GM04503 (cell line): ENCODE measurements at places on chromosomes 1 and 21.

DNA sequence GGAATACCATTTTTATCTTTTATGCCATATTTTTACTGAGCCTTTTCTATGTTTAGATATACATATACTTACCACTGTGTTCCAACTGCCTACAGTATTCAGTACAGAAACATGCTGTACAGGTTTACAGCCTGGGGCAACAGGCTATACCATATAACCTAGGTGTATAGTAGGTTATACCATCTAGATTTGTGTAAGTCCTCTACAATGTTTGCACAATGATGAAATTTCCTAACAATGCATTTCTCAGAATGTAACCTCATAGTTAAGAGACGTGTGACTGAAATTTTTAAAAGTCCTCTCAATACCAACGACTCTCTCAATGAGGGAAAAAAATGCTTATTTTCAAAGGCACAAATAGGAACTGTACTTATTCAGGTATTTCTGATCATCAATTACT lies 21.7 kb downstream of the INTS7 start:
- DNase-seq, result no peak

- no peak for DNase-seq
Measured at GRCh38 chr21:45339421-45340402, 52.0 kb upstream of the POFUT2 start.

GRCh38 chr1:26721669-26722355 lies 26.0 kb downstream of the ARID1A start:
- no peak for DNase-seq

DNA sequence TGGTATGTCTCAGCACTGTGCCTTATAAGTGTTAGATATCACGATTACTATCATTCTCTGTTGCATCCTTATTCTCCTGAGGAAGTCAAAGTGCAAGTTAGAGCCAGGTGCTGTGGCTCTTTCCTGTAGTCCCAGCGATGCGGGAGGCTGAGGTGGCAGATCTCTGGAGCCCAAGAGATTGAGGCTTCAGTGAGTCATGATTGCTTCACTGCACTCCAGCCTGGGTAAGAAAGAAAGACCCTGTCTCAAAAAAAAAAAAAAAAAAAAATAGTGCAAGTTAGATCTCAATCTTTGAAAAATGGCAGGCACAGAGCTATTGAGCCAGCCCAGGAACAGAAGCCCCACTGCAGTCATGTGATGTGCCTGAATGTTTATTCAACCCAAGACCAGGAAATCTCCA lies 147.8 kb upstream of the POGK start:
- no peak for DNase-seq

- DNase-seq, result no peak
Measured at GRCh38 chr1:92511541-92511940, 24.8 kb upstream of the GFI1 start.

- no peak for DNase-seq
Measured at GRCh38 chr1:245255783-245256182, 101.0 kb downstream of the KIF26B start.

- peak; percentile 50 for DNase-seq
Measured at GRCh38 chr1:59015708-59016107, 231.9 kb upstream of the JUN start.

- no peak for DNase-seq
Measured at GRCh38 chr21:31136891-31137290, 98.6 kb upstream of the KRTAP19-8 start.

DNA sequence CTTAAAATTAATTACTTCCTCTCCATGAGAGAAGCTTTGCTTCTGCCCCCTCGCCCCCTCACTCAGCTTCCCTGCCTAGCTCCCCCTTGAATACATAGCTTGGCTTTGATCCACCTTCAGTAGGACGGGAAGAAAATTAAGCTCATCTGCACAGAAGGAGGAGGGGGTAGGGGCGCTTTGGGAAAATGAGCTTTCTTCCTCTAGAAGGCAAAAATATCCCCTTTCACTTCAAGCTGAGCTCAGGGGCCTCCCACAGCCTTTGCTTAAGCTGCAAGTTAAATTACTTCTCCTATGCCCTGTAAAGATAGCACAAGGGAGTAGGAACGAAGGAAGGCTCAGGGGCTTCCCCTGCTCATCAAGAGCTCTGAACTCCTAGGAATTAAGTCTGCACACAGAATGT lies 65.2 kb upstream of the GOLT1A start:
- DNase-seq, result no peak

DNA sequence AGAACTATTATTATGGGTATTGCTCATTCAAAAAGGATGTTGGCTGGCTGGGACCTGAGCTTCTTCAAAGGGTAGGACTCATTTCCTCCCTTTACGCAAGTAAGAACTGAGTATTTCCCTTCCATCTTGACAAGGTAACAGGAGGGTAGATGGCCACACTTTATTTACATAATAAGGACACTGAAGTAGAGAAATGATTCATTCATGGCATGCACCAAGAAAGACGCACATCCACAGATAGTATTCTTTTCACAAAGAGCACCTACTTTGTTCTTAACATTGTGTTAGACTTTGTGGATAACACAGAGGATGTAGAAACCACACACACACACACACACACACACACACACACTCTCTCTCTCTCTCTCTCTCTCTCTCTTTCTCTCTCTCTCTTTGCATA lies 82.9 kb downstream of the FAM78B start:
- no peak for DNase-seq

DNA sequence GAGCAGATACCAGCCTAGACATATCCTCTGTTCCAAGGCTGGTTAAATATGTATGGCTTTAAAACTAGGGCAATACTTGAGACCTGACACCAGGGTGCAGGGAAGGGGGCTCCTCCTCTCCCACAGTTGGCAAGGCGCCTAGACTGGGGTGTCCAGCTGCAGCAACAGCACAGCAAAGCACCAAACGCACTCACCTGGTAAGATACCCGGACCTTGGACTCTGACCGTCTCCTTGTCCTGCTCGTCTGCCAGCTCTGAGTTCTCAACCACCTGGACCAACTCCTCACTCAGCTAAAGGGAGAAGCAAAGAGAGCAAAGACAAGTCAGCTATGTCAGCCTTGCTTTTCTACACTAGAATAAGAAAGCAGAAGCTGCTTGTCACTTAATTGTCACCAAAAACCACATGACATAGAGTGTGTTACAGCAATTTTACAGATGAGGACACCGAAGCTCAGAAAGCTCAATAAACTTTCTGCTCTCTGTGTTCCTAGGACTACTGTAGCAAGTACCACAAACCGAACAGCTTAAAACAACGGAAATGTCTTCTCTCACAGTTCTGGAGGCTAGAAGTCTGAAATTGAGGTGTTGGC lies 4.4 kb downstream of the PACC1 start:
- DNase-seq, result no peak

DNA sequence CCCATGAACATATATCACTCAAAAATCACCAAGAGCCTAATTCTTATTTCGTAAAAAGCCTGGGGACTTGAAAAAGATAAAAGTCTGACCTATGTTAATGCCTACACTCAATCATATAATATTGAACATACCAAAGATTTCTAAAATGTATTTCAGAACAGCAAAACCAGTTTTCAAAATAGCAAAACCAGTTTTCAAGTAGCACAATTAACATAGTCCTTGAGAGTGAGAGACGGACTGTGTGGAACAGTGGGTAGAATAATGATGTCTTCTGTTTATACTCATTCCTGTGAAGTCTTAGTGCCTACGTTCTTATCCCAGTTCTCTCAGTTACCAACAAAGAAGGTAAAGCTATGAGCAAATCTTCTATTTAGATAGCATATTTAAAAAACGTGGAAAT lies 22.3 kb upstream of the RGS2 start:
- DNase-seq, result no peak

- no peak for DNase-seq
Measured at GRCh38 chr1:160007577-160008200, 24.1 kb downstream of the PIGM start.

DNA sequence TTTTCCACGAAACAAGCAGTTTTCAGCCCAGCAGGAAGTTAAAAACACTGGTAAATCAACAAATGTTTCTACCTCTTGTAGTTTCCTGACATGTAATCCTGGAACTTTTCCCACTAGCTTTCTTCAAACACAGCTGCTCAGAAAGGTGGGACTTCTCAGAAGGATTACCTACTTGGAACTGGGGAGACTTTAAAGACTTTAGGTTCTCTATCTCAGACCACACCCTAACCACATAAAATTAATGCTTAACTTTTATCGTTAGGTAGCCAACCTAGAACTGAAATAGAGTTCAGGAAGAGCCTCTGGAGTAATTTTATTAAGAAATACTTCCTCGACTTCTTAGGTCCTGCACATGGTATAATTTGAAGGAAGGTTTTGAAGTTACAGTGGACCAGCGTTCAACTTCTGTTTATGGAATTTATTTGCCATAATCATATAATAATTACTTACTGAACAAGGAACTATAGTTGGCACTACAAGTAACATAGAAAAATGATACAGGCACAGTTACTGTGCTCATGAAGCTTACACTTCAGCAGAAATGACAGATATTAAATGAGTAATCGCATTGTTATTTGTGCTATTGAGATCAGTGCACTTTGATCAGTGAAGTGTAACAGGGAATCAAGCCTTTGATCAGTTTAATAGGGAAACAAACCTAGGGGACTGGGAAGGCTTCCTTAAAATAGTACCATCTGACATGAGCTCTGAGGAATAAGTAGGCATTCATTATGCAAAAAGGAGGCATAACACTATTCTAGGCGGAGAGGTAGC lies at the start of gene BCL2L15:
Gene BCL2L15, minus strand, starts transcription at position 180 of the 774 bp plus-strand sequence. CDS start 206 bp downstream, outside the sequence.
- no peak for DNase-seq

DNA sequence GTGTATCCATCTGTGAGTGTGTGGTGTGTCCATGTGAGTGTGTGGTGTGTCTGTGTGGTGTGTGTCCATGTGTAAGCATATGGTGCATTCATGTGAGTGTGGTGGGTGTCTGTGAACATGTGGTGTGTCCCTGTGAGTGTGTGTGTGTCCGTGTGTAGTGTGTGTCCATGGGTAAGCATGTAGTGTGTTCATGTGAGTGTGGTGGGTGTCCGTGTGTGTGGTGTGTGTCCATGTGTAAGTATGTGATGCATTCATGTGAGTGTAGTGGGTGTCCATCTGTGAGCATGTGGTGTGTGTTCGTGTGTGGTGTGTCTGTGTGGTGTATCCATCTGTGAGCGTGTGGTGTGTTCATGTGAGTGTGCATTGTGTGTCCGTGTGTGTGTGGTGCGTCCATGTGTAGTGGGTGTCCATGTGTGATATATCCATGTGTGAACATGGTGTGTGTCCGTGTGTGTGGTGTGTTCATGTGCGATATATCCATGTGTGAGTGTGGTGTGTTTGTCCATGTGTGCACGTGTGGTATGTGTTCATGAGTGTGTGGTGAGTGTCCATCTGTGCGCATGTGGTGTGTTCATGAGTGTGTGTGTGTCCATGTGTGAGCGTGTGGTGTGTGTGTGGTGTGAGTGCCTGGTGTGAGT lies 12.3 kb downstream of the SLC19A1 start:
- DNase-seq, result no peak

DNA sequence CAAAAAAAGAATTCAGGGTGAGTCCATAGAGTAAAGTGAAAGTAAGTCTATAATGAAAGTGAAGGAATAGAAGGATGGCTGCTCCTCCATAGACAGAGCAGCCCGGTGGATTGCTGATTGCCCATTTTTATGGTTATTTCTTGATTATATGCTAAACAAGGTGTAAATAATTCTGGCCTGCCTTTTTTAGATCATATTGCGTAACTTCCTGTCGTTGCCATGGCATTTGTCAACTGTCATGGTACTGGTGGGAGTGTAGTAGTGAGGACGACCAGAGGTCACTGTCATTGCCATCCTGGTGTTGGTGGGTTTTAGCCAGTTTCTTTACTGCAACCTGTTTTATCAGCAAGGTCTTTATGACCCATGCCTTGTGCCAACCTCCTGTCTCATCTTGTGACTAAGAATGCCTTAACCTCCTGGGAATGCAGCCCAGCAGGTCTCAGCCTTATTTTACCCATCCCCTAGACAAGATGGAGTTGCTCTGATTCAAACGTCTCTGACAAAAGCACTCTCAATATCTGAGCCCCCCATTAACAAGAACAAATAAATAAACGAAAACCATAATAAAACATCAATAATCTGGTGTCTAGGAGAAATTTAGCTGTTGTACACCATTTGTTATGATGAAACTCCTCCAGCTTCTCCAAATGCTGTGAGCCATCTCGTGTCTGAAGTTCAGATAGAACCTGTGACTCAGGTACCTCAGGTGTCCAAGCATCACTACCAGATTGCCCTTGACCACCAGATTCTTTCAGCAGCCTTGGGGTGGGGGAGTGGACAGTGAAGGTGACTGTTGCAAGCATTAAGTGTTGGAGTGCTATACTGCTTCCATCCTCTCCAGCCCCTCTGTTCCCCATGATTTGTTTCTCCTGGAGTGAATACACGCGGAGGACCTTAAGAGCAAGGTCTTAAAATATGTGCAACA lies 36.0 kb downstream of the EBNA1BP2 start:
- DNase-seq, result no peak
